Activated CD8-positive, alpha-beta memory T cell treated with anti-CD3 and anti-CD28 coated beads for 1 hour (primary cell): ENCODE measurements at places on chromosomes 5 and 9.

GRCh38 chr5:80763211-80763610 is 108.4 kb upstream of the DHFR start:
- no peak for DNase-seq

- no peak for DNase-seq
Observed at GRCh38 chr9:125066839-125067619, 76.3 kb downstream of the SCAI start.

DNA sequence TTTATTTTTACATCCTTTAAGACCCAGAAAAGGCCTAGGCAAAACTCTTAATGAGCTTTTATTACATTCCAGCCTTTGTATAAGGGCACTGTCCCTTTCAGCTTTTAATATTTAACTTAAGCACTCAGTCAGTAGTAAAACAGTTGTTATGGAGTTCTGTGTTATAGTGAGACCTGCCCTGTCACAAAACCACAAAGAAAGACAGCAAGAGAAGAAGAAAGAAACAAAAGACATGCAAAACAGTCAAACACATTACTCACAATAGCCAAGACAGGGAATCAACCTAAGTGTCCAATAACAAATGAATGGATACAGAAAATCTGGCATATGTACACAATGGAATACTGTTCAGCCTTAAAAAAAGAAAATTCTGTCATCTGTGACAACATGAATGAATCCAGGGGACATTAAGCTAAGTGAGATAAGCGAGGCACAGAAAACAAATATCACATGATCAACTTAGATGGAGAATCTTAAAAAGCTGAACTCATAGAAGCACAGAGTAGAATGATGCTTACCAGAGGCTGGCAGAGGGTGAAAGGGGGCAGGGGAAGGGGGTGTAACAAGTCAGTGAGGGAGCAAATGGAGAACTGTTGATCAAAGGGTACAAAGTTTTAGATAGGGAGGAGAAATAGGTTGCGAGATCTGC is 63.8 kb upstream of the CCNG1 start:
- DNase-seq: no peak

GRCh38 chr9:130532426-130533080 is 46.8 kb upstream of the FUBP3 start:
- DNase-seq: no peak

DNA sequence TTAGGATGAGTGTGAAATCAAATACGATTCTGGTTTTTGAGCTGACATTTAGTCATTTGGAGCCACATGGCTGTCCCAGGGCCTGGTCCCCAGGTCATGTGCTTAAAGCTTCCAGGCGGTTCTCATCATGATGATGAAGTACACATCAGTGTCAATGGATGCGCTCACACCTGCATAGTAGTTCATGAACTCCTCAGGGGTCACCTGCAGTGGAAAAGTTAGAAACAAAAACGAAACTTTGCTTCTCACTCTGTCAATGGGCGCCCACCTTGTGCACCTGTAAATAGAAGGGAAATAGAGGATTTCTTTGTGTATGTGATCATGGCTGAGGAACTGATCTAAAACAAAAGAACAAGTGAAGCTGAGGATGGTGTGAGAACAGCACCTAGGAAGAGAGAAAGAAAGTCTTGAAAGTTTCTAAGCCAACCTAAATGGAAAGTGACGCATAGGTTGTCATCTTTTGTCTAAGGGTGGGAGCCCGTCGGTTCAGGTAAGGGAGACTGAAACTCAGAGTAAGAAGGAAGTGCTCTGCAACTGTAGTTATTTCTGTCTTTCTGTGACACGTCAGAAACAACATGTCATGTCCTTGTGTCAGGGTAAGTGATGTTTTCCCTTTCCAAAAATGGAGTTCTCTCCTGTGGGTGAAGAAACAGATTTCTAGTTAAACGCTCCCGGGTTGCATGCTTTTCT is 33.8 kb downstream of the CAPSL start:
- DNase-seq: no peak

DNA sequence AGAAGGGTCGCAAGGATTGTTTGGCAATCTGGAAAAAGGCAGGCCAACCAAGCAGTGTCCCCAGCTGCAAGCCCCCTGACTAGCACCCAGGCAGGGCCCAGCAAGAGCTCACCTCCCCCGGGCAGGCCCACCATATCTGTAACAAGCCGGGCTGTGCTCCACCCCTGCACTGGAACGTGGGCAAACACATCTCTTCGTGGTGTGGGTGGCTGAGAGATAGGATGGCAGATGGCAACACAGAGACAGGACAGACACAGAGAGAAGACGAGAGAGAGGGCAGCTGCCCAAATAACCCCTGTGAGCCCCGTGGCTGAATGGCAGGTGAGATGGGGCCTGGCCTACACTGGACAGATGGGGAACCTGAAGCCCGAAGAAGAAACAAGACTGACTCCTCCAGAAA is 9.4 kb downstream of the BBLN start:
- DNase-seq: no peak

GRCh38 chr9:78542491-78543181 is 245.7 kb downstream of the PSAT1 start:
- DNase-seq: no peak

DNA sequence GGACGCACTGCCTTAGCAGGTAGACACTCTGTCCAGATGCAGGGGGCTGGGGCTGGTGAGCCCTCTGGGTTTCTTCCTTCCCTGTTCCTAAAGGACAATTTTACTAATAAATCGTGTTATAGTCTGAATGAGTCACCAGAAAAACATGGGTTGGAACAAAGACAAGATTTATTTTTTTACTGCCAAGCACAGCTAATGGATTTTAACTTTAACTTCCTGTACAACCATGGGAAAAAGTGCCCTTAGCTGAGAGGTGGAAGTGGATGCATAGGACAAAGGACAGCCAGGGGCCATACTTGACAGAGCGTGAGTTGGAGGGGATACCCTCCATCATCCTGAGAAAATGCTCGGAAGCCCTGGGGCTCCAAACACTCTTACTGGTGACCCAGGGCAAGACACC is 300.7 kb downstream of the MSX2 start:
- DNase-seq: no peak

GRCh38 chr9:3908731-3909130 is 382.9 kb upstream of the RFX3 start:
- DNase-seq: no peak

GRCh38 chr5:175353926-175354325 is 90.1 kb downstream of the DRD1 start:
- DNase-seq: no peak

- no peak for DNase-seq
Observed at GRCh38 chr5:14277385-14278320, 134.5 kb downstream of the TRIO start.

GRCh38 chr9:129442803-129443511 is 177.9 kb downstream of the C9orf50 start:
- no peak for DNase-seq

DNA sequence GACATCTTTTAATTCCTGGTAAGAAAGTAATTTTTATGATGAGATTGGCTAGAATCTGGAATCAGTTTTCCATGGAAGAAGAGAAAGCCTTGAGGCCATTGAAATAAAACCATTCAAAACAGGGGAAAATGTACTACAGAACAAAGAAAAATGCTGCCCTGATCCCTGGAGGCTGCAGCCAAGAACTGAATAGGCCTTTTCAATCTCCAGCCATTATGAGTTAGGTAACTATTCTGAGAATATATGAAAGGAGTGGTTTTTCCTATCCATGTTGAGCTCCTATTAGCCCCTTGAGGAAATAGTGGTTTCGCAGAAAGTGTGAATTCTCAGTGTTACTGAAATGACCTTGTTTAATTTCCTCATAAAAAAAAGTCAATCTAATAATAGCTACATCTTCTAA is 408.5 kb upstream of the GRAMD2B start:
- DNase-seq: no peak

- DNase-seq: no peak
Observed at GRCh38 chr9:91882627-91883026, 67.4 kb downstream of the ROR2 start.

GRCh38 chr9:75447281-75447680 is 359.0 kb downstream of the OSTF1 start:
- DNase-seq: no peak

GRCh38 chr9:127458921-127459320 is 7.6 kb downstream of the LRSAM1 start:
- DNase-seq: no peak

- no peak for DNase-seq
Observed at GRCh38 chr5:172009536-172010270, 3.3 kb upstream of the FBXW11 start.

DNA sequence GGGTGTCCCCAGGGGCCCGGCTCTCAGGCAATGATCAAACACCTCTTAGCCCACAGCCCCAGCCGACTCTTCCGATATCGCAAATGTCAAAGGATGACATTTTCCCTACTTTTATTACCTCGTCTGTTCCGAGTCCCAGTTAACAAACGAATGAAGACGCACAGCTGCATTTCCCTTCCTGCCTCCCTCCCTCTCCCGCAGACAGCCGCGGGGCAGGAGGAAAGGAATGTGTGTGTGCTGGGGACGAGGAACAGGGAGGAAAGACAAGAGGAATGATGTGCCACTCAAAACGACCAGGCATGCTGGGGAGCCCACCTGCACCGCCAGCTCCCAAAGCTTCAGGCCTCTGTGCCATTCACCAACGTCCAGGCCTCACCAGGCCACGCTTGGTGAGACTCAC is 125.9 kb upstream of the SARDH start:
- no peak for DNase-seq

GRCh38 chr5:171615705-171616640 is 169.6 kb upstream of the SMIM23 start:
- DNase-seq: no peak

DNA sequence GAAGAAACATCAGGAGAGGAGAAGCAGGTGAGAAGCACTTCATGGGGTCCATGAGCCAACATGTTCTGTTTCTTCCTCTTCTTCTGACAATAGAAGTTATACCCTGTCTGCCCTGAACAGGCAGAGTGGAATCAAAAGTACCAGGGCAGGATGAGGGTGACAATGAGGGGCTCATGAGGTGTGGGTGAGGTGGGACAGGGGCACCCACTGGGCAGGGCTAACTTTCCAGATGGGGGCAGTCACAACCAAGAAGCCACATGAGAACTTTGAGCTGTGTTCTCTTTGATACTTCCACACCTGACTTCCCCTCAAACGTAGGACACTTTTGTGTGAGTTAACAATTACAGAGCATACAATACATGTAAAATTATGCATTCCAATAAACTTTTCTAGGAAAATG is 92.7 kb downstream of the LHFPL2 start:
- DNase-seq: no peak

DNA sequence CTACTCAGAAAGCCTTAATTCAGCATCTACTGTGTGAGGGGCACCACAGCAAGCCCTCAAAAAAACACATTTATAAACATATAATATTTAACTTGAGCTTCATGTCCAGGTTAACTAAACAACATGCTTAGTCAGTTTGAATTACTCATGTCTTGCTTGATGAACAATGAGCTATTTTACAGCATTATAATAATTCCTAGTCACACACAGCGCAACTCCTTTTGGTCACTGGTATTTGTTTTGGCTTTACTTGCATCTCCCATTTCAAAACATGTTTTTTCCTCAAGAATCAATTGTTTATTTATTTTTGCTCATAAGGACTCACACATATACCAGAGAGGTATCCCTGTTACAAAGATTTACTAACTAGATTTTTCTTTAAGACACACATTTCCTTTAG is 616.7 kb upstream of the DAB2 start:
- no peak for DNase-seq

- no peak for DNase-seq
Observed at GRCh38 chr5:134314443-134314842, 52.5 kb downstream of the CDKL3 start.

- no peak for DNase-seq
Observed at GRCh38 chr9:18359335-18359734, 114.6 kb upstream of the ADAMTSL1 start.

DNA sequence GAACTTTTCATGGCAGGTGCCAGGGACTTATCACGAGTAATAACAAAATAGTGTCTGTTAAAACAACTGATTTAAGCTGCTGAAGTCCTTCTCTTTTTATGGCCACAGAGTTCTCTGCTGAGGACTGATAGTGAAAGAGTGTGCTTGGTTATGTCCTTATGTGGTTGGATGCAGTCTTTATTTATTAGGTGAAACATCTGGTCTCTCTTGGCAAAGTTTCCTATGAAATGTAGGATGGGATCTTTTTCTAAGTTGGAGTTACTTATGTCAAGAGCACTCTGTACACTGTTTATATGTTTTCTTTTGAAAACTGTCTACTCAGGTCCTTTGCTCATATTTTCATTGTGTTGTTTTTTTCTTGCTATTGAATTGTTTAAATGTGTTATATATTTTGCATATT is 1816.1 kb upstream of the C9orf72 start:
- DNase-seq: no peak

DNA sequence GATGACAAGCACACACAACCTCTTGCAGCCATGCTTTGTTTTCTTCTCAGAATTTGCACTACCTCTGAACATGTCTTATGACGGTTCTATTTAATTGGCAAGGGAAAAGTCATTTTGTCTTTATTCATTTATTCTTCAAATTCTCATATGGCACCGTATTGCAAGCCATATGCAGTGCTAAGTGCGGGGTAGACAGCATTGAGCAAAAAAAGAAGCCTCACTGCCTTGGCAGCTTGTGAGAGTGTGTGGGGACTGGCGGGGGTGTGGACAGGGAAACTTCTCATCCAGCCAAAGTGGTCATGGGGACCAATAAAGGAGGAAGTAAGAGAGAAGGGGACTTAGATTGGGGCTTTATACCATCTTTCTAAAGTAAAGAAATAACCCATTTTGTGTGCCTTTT is 160.0 kb downstream of the CDH12 start:
- no peak for DNase-seq

DNA sequence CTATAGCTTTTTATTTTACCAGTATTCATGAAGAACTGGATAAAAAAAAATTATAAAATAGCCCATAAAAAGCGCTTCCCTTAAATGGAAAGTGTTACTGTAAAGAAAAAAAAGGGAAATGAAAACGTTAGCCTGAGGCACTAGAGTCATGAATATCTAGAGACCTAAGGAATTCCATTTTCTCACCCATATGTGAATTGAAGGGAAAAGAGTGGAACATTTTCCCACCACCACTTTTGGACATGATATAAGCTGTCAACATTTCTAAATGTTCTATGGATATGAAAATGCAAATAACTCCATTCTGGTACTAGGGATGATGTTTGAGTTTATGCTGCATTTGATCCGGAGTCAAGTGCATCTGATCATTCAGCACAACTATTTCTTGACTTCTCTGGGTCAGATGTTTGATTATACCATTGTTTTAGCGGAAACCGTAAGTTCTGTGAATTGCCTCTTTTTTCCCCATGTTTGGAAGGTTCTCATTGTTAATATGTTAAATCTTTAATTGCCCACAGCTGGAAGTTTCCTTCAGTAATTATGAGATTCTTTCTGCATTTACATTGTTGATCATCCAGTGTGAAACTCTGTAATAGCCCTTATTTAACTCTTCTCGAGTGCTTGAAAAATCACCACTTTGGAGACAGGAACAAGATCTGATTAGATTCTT is 467.4 kb upstream of the SEMA6A start:
- no peak for DNase-seq
